Activated T-cell treated with anti-CD3 and anti-CD28 coated beads for 1 hour (primary cell): ENCODE measurements at places on chromosomes 6 and 20.

DNA sequence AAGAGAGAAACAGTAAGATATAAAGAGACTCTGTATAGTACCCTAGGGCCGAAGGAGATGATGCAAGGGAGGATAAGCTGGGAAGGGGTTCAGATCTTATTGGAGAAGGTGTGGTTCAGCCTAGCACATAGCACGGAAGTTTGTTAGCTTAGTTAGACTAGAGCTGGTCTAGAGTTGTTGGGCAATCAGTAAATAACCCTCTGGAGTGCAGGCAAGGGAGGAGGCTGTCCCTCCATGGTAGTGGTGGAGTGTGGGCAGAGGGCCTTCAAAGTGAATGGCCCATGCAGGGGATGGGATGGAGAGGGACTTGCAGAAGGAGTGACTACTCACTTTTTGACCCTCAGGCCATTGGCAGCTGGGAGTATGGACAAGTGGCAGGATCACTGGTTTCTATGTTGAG is 20.0 kb downstream of the TULP4 start:
- no peak for DNase-seq

DNA sequence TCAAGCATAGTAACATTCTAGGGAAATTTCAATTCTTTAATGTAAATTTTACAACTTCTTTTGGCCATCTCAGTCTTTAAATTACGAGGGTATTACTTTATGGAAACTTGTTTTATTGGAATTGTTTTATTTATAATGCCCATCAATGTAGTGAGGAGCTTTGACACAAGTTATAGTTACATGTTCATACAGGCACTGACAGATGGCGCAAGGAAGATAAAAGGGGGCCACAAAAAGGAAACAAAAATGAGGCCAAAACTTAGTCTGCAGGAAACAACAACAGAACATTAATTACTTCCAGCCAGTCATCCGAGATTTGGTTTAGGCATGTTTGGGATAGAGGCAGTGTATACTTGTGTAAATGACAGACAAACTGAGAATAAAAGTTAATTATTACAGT is 18.3 kb downstream of the SESN1 start:
- DNase-seq, result no peak

GRCh38 chr6:159089443-159089842 is 44.7 kb upstream of the TAGAP start:
- no peak for DNase-seq

GRCh38 chr6:93749191-93749590 is 329.8 kb upstream of the EPHA7 start:
- no peak for DNase-seq

- no peak for DNase-seq
Observed at GRCh38 chr6:88044530-88044929, 3.1 kb upstream of the SPACA1 start.

GRCh38 chr6:87763901-87764300 is 61.9 kb upstream of the AKIRIN2 start:
- DNase-seq, result no peak
